ENCODE measurements at places on chromosomes 4 and X.

DNA sequence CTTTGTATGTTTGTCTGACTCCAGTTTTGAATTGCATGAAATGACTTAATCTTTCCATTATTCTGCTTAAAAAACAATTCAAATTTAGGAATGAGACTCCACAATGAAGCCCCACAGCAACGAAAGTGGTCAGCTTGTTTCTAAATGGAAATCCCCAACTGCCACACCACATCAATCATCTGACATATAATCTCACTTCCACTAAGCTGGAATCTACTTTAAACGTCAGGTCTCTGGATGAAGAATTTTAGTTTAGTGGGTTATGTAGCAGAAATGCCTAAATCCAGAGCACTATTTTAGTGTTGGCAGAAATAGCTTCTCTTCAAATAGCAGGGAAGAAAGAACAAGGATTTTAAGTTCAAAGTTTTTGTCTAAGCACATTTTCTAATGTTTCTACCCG, 1.7 kb upstream of the BMP2K start:
- DNase-seq = no peak

DNA sequence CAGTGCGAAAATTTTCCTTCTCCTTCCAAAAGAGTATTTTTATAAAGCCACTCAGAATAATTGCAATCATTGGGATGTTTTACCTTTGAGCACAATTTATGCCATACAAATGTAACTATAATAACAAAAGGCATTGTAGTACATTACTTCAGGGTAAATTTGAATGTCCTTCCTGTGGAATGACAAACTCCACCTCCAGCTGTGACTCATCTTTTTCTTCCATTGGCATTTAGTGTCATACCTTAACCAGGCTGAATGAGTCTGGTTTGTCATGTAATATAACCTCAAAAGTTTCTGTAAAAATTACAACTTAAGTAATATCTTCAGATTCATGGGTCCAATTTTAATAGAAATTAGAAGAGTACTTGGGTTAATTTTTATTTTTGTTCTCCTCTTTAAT, 93.3 kb downstream of the TMEM47 start:
- no peak for DNase-seq

GRCh38 chr4:23728393-23728792, 161.5 kb downstream of the PPARGC1A start:
- DNase-seq = no peak

DNA sequence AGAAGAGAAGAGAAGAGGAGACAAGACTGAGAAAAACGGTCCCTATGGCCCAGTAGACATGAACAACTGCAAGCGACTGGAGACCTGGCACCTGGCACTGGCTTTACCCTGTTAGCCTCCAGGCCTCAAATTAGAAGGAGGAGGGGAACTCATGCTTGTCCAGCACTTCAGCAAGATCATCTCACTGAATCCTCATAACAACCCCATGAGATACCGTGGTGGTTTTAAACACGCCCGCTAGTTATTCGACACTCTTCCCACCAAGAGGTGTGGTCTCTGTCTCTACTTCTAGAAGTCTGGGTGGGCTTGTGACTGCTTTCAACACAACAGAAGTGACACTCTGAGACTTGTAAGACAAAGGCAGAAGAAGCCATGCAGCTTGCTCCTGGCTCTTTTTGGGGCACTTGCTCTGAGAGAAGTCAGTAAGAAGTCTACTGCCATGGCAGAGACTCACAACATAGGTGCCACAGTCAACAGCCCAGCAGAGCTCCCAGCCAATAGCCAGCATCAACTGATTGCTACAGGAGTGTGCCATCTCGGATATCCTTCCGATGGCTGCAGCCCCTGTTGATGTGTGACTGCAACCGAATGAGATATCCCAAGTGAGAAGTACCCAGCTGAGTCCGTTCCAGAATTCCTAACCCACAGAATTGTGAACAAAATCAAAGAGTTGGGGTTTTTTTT, 34.0 kb upstream of the BCOR start:
- DNase-seq = no peak

DNA sequence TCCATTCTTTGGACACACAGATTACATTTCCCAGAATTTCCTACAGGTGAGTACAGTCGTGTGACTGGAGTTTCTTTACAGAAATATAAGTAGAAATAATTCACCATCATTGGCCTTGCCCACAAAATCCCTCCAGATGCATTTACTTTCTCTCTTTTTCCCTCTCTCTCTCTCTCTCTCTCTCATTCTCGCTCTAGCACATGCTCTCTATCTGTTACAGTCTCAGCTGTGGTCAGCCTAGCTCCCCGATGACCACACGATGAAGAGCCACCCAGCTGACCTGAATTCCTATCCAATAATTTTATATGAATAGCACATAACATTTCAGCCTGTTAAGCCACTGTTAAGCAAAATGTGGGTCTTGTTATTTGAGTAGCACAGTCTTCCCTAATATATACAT, 507.9 kb downstream of the PCDH7 start:
- DNase-seq = no peak

DNA sequence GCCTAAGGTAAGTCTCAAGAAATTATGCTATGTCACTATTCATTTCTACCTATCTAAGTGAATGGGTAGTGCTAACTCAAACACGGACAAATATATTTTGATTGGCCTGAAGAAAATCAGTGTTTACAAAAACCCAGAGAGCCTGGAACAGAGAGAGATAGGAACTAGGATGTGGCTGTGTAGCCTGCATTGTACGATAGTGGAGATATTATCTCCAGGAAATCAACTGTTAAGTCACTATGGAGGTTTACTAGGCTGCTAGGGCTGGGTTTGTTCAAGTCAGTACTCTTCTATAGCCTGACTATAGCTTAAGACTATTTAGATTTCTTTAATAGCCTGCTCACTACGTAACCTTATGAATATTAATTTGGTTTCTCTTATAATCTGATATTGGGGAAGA, 127.9 kb downstream of the TACR3 start:
- DNase-seq = no peak

DNA sequence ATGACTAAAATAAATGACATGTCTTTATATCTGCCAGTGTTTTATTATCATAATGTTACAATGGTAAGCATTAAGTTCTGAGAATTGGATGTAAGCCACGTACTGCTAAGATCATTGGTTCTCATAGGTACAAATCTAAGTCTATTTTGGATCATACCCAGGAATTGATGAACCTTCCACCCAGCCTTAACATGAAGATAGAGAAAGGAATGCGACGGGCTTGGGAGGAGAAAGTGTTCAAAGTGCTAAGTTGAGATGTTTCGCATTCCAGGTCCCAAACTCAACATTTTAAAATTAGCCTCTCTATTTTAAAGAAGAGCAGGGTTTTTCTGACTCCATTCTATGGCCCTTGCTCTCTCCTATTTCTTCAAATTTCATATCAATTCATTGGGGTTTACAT, 54.9 kb upstream of the FRAS1 start:
- no peak for DNase-seq

- no peak for DNase-seq
These were observed 43.7 kb downstream of the TMPRSS11E start for GRCh38 chr4:68490826-68491457.

- DNase-seq = no peak
These were observed 57.9 kb upstream of the HPF1 start for GRCh38 chr4:169815606-169816005.

- no peak for DNase-seq
These were observed 98.7 kb downstream of the CFAP299 start for GRCh38 chr4:80434238-80434637.

- DNase-seq = no peak
These were observed 31.1 kb downstream of the F11 start for GRCh38 chr4:186297013-186297645.

- DNase-seq = no peak
These were observed 784.4 kb downstream of the RPA4 start for GRCh38 chrX:97668126-97668525.

DNA sequence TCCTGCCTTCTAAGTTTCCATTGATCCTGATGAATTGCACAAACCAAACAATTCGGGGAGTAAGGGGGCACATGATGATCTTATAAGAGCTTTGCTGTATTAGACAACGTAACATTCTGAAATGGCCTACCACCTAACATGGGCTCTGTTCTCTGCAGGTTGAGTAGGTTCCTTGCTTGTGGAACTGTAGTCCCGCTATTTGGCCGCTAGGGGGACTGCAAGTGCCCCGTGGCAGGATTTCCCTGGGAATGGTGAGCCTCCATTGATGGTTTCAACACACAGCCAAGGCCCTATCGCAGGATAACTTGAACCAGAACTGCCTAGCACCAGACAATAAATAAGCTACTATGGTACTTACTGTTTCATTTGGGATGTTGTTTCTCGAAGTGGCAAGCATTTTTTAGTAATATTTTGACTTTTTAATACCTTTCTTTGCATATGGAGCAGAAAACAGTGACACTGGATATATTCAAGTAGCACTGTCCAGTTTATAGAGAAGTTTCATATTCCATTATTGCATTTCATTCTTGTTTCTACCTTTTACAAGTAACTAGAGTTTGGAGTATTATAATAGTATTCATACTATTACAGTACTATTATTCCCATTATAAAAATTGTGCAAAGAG, 11.9 kb downstream of the AR start:
- no peak for DNase-seq

DNA sequence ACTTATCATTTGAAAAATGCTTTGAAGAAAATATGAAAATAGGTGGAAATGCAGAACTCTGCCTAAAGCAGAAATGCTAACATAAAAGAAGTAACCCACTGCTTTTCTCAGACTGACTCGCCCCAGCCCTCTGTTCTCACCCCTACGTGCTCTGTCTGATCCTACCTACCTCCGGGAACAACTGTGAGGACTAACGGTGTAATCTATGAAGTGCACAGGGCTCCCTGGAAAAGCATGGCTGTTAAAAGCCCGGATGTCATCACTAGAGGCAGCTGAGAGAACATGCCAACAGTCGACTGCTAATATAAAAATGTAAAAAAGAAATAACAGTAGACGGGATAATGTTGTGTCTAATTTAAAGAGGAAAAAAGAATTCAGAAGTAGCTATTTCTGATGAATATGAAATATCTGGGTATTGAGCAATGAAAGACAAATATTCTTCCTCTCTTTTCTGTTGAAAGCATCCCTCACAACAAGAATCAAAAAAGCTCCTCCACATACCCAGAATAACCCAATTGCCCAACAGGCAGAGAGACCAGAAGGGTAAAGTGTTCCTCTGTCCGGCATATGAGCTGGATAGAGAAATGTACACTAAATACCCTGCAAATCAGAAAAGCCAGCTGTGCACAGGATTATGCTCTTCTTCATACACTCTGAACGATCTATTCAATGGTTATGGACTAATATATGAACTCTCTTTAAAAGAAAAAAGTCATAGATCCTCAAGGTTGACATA, 130.7 kb downstream of the TSPAN5 start:
- no peak for DNase-seq

Data from activated CD4-positive, CD25-positive, alpha-beta regulatory T cell (primary cell).